ENCODE measurements at places on chromosomes 13 and 19.

DNA sequence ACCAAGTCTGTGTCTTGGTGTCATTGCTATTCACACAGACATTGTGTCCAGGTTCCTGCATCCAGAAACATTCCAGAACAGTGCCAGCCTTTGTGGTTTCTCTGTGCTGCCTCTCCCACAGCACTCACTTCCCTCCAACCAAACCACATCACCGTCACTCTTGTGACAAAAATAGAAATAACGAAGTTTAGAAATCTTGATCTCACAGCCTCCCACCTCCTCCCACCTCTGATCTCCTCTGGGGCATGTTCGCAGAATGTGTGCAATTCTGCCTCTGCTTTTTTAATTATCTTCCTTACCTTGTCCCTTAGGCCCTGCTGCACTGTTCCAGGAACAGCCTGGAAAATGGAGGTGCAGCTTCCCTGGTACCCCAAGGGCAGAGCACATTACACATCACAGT is 8.7 kb upstream of the SERPINE3 start:
- DNase-seq: no peak

DNA sequence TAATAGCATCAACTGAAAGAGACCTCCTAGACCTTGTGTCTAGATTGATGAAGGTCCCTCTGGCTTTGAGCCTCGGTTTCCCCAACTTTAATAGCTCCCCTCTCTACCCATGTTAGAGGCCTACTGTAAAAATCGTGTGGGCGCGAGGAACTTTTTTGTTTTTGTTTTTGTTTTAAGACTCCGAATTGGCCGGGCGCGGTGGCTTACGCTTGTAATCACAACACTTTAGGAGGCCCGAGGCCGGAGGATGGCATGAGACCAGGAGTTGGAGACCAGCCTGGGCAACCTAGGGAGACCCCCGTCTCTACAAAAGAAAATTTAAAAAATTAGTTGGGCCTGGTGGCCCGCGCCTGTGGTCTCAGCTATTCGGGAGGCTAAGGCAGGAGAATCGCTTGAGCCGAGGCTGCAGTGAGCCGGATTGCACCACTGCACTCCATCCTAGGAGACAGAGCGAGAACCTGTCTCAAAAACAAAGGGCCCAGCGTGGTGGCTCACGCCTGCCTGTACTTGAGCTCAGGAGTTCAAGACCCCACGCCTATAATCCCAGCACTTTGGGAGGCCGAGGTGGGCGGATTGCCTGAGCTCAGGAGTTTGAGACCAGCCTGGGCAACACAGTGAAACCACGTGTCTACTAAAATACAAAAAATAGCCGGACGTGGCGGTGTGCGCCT is 858 bp upstream of the PPP6R1 start:
- peak; percentile 35 for DNase-seq

- DNase-seq: peak; percentile 30
These were observed 1430.1 kb upstream of the SPRY2 start for GRCh38 chr13:81770868-81771505.

GRCh38 chr19:56369886-56370676 is 23.3 kb downstream of the ZNF582 start:
- DNase-seq: no peak

- peak; percentile 27 for DNase-seq
These were observed at the start of gene CYP4F22 for GRCh38 chr19:15508035-15508710. Gene CYP4F22 (plus strand): TSS chr19:15508525. CDS start chr19:15525337, 16,812 bp downstream.

DNA sequence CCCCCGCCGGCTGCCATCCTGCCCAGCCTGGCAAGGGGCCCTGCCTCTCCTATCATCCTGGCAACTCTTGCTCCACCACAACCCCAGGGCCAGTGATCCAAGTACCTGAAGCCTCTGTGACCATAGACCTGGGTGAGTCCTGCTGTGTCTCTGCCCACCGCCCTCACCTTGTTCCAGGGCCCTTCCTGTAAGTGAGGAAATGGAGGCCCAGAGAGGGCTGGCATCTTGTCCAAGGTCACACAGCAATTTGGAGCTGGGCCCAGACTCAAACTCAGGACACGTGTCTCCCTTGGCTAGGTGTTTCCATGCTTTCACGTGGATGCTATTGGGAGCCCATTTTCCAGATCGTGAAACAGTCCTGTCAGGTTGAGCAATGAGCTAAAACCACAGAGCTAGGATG is 3.7 kb downstream of the CREB3L3 start:
- DNase-seq: no peak

DNA sequence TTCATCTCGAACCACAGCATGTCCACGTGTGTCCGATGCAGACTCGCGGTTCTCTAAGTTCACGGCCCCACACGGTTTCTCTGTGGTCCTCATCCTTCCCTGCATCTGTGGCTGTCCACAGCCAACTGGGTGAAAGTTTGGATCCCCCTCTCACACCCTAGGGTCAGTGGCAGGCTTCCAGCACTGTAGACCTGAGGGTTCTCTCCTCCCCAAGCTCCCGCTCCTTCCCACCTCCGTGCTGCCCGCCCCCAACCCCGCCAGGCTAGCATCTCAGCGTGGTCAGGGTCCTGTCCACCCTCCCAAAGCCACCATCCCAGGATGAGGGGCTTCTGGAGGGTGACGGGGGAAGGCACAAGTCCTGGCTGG is 3.0 kb downstream of the ANGPTL4 start:
- DNase-seq: no peak

GRCh38 chr13:51923983-51924539 is 62.3 kb downstream of the CCDC70 start:
- DNase-seq: peak; percentile 75

- peak; percentile 90 for DNase-seq
These were observed 14.6 kb downstream of the PROSER1 start for GRCh38 chr13:39023316-39023715.

GRCh38 chr13:26604784-26605545 is 47.5 kb downstream of the WASF3 start:
- DNase-seq: no peak

GRCh38 chr19:10899151-10899653 is 27.8 kb downstream of the CARM1 start:
- DNase-seq: no peak

- DNase-seq: no peak
These were observed 1370.7 kb upstream of the ATXN8OS start for GRCh38 chr13:68736961-68737360.

DNA sequence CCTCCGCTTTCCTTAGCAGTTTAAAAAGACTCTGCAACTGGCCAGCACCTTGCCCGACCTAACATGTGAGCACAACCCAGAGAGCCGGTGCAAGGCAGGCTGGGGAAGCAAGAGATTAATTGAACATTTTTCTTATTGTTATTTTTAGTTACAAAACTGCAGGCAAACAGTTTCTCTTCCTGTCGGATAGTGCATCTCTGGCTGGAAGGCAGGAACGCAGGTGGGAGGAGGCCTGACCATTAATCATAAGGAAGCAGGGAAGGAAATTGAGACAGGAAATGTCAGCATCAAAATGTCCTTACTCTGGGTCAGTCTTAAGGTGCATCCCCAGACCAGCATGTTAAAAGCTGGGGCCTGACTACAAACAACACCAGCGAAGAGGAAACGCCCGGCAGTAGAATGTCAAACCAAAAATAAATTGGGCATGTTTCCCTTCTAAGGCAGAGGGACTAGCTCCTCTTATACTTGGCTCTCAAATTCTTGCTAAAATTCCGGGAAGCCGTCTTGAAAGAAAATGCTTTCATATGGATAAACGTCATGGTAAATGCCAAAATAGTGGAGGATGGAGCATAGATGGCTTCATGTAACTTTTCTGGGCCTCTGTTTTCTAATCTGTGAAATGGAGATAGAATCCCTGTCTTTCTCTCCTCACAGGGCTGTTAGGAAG is 226.8 kb downstream of the RAP2A start:
- no peak for DNase-seq

DNA sequence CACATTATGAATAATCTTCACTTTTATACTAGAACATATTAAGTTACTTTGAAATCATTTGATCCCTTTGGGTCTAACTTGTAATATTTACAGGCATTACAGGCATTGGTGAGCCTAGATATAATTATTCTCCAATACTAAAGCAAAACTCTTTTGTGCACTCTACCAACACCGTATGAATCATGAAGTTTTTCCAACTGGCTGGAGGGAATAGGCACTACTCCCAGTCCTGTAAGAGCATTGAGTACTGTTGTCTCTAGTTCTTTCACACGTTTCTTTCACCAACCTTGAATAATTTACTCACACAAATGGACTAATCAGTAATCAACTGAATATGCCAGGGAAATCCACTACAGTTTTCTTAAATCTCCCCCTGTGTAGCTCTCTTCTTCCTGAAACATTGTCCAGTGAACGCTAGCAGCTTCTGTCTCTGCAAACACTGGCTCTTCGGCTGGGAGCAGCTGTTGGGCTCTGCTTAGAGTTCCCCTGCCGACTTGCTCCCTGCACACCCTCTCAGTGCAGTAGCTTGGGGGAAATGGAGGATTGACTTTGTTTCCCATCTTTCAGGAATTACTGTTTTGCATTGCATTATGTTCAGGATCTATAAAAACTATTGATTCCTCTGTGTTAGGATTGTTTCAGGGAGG is 476.7 kb downstream of the RFC3 start:
- DNase-seq: no peak

GRCh38 chr19:11019824-11020223 is 59.0 kb downstream of the SMARCA4 start:
- no peak for DNase-seq

DNA sequence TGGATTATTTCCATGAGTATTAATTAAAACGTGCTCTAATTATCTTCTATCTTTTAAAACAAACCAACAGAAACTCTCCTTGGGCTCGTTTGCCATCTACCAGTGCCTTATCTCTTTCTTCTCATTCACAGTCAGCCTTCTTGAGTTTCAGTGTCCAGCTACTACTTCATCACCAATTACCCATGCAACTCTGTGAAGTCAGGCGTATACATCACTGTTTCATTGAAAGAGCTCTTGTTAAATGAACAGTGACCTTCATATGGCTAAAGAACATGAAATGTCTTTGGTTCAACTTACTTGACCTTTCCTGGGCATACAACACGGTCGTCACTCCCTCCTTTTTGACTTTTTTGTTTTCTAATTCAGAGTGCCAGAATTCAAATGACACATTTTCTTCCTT is 5.2 kb upstream of the IFT88 start:
- DNase-seq: no peak

- DNase-seq: peak; percentile 95
These were observed at the start of gene GSX1 for GRCh38 chr13:27792393-27793218. Gene GSX1 (plus strand): TSS chr13:27792483. CDS start chr13:27792691, 208 bp downstream.

DNA sequence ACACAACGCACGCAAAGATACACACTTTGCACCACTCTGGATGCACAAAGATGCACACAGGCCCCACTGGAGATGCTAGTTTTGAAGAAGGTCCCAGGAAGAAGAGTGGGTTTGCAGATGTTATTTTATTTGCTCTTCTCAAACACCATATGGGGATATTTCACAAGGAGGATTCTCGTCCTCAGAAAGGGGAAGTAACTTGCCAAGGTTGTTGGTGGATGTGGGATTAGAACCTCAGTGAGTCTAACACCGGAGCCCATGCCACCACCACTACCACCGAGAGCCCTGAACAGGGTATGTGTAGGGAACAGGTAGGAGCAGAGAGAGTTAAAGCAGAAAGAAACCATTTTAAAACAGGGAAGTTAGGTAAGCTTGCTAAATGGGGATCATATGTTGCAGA is 9.6 kb upstream of the CEACAM6 start:
- DNase-seq: no peak

GRCh38 chr13:33228648-33229445 is 56.7 kb downstream of the STARD13 start:
- DNase-seq: peak; percentile 73

DNA sequence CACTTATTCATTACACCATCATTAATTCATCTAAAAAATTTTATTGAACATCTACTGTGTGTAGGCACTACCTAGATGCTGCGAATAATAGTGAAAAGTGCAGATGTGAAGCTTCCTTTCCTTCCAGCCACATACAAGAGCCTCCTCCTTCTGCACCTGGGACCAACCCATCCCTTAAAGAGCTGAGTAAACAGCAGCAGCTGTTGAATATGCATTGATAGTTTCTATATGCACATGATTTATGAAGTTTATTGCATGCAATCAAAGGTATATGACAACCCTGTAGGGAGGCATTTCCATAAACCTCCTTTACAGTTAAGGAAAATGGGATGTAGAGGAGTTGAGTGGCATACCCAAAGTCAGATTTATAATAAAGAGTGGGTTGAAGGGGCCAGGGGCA is 110.3 kb upstream of the IPO5 start:
- no peak for DNase-seq

Measured in GM23338 (cell line).